ENCODE measurements at places on chromosomes 13 and 19.

DNA sequence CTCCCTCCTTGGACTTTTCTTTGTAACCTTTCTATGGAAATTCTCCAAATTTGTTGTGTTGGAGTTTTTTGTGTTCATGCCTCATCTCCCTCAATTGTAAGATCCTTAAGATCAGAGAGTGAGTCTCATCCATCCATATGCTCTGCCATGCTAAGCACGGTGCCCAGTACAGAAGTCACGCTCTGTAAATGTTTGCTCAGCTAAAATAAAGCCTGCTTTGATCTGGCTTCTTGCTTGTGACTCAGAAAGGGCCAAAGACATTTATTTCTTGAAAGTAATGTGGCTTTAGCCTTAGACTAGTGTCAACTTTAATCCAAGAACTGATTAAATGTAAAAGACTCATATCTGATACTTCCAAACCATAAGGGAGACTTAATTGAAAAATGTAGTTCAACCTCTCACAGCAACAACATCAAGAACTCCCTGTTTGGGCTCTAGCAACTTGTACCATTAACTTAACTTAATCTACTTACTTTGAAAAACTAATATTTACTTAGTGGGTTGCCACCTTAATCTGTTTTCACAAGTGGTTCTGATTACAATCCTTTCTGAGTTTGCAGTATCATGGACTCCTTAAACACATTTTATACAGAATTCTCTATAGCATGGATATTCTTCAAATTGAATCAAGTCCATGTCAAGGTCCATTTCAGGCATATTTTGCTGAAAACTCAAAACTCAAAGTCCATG is 100.2 kb downstream of the KL start:
- DNase-seq, result no peak

GRCh38 chr19:4108767-4109625 is 14.9 kb downstream of the MAP2K2 start:
- no peak for DNase-seq

GRCh38 chr19:48716562-48717291 is 2.8 kb downstream of the MAMSTR start:
- DNase-seq, result no peak

DNA sequence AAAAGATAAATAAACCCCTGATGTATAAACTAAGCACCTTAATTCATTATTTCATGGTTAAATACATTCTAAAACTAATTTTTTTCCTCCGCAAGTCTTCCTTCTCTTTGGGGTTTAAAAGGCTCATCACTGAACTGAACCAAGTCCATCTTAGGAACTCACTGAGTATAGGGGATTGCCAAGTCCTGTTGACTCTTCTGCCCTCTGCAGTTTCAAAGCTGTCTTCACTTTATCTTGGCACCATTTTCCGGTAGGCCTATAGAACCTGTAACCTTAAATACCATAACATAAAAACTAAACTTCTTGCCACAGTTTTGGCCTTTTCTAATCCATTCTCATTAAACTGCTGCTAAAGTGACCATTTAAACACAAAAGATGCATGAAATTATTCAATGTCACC is 66.5 kb upstream of the USPL1 start:
- peak; percentile 13 for DNase-seq

DNA sequence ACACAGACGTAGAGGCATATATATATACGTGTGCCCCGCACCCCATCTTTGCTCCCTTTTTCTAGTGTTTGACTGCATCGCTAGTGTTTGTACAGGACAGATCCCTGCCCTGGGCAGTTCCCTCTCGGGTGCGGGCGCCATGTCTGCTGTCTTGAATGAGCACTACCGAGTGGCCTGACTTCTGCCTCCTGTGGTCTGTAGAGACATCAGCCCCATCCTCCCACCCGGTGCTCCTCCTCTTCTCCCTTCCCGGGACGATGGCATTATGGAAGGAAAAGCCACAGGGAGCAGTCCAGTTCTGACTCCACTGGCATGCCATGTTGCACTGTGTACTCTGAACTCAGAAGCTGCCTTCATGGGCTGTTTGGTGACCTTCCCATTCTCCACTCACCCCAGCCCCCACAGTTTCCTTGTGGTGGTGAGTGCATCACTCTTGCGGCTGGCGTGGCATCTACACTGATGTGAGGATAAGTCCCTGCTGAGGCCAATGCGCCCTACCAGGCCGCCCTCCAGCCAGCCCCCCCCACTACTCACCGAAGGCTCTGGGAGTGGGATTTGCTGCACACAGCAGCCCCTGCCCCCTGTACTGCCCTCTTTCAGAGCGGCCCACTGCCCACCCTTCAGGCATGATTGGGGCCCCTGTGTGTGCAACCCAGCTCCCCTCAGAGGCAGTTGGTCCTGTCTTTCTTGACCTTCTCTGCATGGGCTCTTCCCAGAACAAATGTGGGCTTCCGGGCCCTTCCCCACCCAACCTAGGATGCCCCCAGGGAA is 25.2 kb downstream of the TDRD12 start:
- DNase-seq, result no peak

DNA sequence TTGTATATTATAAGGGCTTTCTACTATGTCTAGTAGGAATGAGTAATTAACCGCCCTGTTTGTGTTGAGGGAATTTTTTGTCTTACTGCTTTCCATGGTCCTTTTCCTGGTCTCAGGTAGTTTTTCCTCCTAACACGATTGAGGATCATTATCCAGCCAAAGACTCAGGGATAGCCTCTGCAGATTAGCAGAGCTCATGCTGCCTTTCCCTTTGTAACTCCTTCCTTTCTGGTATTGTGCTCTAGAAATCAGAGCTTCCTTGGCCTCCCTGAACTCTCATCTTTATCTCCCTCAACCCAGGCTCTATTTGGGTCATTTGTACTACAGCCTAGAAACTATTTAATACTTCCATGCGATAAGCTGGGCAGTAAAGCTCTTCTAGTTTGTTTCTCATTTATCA is 142.1 kb downstream of the PDS5B start:
- DNase-seq, result no peak

DNA sequence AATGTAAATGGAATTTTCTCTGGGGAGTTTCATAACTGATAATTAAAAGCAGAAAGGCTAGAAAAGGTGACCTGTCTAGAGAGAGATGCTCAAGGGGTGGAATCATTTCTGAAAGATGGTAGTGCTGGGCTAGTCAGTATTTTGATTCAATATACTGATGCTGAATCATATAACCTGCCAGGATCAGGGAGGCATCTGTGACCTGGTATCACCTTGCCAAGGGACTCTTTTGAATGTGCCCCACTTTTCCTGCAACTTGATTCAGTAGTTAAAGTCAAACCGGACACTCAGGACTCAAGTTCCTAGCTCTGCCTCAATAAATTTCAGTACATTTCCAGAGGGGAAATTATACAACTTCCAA is 15.8 kb downstream of the LCP1 start:
- DNase-seq, result no peak

DNA sequence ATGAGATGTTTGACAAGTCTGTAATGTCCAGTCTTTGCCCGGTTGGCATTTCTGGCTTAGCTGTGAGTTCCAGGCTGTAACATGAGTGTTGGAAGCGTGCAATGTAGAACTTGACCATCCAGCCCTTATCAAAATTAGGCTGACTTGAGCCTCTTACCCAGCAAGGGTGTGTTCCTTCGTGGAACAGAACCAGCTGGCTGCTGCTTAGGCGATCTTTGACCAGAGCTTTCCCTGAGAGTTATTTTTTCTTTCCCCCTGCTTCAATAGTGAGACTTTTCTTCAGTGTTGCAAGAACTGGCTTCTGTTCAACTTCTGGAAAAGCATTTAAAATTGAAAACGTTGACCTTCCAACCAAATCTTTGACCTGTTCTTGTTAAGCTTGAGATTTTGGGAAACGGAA is 6.5 kb downstream of the TNFSF13B start:
- no peak for DNase-seq

GRCh38 chr19:5131031-5131505 is 162.2 kb downstream of the KDM4B start:
- DNase-seq, result no peak

GRCh38 chr13:33249066-33249465 is 36.5 kb downstream of the STARD13 start:
- DNase-seq, result no peak

DNA sequence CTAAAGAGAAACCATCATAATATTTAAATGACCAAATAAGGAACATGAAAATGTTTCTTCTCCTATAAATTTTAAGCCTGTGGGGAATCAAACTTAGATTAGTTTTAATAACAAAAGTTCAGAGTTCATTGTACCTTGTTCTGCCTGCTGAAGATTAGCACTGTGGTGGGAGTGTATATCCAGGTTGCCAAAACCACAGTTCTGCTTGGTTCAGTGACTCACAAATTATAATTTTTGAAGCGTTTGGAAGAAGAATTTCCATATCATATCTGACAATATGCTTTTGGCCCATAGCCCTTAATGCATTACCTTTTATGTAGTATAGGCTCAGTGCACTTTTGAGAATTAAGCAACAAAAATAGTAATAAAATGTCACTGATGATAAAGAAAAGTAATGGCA is 545.2 kb downstream of the GPC6 start:
- DNase-seq, result no peak

- DNase-seq, result no peak
Observed at GRCh38 chr19:5818594-5818993, 13.7 kb downstream of the NRTN start.

GRCh38 chr13:43877326-43877725 is 2.2 kb downstream of the CCDC122 start:
- no peak for DNase-seq

DNA sequence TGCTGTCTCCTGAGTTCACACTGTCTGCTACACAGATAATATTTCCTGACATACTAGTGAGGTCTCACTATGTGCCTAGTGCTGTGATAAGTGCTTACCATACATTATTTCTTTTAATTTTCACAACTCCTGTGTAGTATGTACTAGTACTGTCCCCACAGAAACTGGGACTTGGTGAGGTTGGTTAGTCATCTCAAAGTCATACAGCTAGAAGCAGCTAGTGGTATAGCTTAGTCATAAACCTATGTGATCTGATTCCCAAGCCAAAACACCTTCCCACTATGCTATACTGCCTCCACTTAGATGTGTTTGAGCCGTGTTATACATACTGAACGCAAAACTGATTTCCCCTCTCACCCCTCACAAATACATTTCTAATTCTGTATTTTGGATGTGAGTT is 10.5 kb downstream of the MTMR6 start:
- DNase-seq, result peak; percentile 28
